ENCODE measurements at places on chromosomes 3 and 15.

DNA sequence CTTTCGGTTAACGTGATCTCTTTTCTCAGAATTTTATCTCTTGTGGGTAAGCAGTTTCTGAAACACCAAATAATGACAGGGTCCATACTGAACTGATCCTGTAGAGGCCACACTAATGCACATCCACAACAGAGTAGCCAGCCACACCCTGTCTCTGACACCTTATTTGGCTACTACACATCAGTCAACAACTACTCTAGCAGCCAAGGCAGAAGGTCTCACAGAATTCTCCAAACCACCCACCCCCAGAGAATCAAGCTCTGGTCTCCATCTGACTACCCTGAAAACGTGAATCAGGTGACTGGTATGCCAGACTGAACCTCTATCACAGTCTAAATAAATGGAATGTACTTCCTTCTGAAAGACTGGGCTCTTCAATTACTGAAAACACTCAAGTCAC is 38.0 kb downstream of the EDC3 start:
- no peak for DNase-seq

DNA sequence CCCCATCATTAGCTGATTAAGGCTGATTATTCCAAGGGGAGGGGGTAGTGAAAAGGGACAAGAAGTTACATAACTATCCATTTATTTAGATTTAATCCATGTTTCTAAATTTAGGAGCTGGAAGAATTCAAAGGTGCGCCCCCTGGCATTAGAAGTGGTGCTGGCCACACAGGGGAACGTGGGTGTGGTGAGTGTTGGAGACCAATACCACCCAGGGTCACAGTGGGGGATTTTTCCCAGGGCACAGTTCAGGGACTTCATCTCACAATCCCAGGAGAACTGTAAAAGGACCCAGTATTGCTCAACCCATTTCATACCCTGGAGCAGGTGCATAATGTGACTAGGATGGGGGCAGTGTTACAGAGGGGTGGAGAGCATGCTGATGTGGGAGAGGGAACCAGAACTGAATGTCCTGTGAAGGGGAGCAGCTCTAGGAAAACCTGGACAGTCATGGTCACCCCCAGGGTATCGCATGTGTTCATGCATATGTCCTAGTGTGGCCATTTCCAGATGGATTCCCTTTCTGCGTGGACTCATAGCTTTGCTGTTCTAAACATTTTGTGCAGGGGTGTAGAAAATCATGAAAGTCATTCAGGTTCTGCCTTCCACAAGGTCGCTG is 110.3 kb downstream of the LSM3 start:
- DNase-seq = no peak

- DNase-seq = no peak
Measured at GRCh38 chr3:116445311-116445841, at the start of gene LSAMP. TSS of gene LSAMP (minus strand) at chr3:116445487.

DNA sequence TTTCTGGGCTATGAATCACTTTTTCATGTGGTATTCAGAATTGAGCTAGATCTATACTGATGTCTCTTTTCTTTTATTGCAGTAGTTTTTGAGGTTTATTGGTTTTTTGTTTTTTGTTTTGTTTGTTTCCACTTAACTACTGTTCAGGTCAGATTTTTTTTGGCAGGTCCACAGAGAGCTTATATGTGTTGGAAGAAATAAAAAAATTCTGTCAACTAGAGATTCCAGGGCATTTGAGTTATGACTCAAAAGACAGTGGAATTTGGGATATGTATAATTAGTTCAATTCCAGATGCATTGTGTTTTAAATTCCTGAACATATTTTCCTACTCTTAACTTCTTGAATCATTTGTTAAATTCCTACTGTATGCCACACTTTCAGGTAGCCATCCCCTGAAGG is 727.2 kb downstream of the SI start:
- DNase-seq = no peak

- DNase-seq = no peak
Measured at GRCh38 chr3:190591080-190591479, 77.2 kb downstream of the IL1RAP start.

DNA sequence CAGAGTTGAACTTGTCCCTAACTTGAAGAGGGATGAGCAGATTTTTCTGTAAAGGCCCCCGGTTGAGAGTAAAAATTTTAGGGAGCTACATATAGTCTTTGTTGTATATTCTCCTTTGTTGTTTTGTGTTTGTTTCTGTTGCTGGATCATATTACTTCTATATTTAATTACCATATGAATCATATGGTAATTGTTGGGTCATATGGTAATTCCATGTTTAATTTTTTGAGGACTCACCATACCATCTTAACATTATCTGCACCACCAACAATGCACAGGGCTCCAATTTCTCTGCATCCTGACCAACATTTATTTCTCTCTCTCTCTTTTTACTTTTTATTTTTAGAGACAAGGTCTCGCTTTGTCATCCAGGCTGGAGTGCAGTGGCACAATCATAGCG is 7.4 kb upstream of the ZFYVE19 start:
- no peak for DNase-seq

- DNase-seq = no peak
Measured at GRCh38 chr3:121855555-121855954, 20.5 kb downstream of the EAF2 start.

GRCh38 chr3:178392511-178392926 is 143.7 kb upstream of the KCNMB2 start:
- DNase-seq = no peak

GRCh38 chr3:26623419-26624208 is 1.0 kb downstream of the LRRC3B start:
- no peak for DNase-seq

- DNase-seq = no peak
Measured at GRCh38 chr15:101275018-101275417, 2.3 kb downstream of the SELENOS start.

GRCh38 chr15:41487381-41487780 is 6.3 kb upstream of the ITPKA start:
- no peak for DNase-seq

- peak; percentile 4 for DNase-seq
Measured at GRCh38 chr3:44198284-44199269, 43.1 kb upstream of the TOPAZ1 start.

DNA sequence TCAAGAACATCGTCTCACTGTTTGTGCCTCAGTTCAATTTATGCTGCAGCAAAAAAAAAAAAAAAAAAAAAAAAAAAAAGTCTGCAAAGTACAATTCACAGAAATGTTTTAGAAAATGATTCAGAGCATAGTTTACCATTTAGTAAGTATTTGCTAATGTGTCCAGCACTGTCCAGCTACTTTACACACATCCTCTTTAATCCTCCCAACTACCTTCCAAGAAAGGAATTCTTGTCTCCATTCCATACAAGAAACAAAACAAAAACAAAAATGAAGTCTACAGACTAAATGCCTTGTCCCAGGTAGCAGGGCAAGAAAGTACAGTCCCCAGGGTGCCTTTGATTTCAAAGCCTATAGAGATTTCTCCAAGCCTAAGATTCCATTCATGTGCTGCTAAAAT is 38.9 kb upstream of the SNTN start:
- no peak for DNase-seq

- DNase-seq = no peak
Measured at GRCh38 chr3:143885780-143886427, 37.6 kb upstream of the SLC9A9 start.

DNA sequence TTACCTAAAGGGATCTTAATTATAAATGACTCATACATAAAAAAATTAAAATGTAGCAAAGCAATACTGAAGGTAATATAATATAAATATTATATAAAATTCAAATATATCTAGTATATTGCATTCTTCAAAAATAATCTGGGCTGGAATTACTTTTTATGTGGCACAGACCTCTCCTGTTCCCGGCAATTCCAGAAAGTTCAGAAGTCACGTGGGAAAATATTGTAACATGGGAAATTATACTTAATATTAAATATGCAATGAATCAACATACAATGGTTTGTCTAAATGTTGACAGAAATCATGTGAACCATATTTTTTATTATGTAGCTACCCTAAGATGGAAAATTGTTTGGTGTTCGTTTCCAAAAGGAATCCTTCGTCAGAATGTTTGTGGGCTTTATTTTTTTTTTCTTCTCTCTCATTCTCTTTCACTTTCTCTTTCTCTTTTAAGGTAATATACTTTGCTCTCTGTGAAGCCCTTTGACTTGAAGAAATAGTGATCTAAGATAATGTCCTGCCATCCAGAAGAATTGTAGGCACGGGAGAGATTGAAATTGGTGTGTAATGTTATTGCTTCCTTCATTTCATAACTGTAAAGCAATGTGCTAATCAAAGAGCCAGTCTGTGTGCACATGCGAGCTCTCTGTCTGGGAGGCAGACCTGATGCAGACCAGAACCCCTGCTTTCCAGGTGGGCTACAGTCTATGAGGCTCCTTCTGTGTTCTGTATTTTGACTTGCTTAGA is 559.4 kb downstream of the NR2F2 start:
- no peak for DNase-seq

DNA sequence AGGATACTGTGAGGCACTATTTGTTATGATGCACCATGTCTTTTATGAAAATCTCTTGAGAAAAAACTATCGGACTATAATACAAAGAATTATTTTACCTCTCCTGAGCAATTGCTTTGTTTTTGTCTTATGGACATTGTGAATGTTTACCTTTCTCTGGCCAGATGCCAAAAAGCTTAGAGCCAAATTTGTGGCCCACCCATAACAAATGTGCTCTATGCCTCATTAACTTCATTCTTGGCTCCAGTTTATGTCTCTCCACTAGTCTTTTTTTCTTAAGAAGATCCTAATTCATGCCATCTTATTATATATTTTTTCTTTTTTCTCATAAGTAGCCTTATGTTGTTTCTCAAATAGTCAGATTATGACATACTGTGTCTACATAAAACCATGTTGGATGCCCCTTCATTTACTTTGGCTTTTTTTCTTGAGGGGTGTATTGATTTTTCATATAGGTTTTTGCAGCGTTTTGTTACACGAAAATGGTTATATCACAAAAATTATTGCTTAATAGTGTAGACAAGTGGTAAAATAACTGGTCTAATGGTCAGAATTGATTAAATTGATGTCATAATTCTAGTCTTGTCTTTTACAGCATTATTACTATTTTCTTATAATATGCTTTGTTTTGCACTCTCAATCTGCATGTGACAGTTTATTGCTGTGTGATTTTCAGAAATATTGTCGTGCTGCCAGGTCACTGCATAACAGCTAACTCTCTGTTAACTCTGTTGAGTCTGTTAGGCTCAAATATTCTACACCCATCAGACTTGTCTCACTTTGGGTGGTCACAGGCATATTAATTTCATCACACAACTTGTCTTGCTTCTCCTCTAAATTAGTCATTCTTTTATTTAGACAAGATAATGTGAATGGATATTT is 18.2 kb downstream of the SENP8 start:
- no peak for DNase-seq

GRCh38 chr3:135781026-135781815 is 184.3 kb upstream of the PPP2R3A start:
- no peak for DNase-seq

DNA sequence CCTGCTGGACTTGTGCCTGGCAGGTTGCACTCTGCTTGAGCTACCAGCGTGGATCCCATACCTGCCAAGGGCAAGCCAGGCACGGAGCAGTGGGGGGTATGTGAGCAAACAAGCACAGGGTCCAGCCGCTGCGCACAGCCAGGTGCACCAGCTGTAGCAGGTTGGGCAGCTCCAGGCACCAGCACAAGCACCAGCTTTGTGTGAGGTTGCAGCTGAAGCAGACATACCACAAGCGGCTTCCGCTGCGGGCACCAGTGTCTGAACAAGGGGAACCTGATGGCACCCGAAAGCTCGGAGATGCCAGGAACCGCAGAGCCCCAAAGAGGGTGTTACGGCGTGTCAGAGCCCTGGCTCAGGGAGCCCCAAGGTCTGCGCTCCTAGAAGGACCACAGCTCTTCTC is 472.7 kb upstream of the ARL6 start:
- no peak for DNase-seq

- DNase-seq = no peak
Measured at GRCh38 chr15:83356501-83357399, 72.3 kb upstream of the BNC1 start.

GRCh38 chr3:127092776-127093175 is 100.2 kb upstream of the PRR23E start:
- DNase-seq = no peak

DNA sequence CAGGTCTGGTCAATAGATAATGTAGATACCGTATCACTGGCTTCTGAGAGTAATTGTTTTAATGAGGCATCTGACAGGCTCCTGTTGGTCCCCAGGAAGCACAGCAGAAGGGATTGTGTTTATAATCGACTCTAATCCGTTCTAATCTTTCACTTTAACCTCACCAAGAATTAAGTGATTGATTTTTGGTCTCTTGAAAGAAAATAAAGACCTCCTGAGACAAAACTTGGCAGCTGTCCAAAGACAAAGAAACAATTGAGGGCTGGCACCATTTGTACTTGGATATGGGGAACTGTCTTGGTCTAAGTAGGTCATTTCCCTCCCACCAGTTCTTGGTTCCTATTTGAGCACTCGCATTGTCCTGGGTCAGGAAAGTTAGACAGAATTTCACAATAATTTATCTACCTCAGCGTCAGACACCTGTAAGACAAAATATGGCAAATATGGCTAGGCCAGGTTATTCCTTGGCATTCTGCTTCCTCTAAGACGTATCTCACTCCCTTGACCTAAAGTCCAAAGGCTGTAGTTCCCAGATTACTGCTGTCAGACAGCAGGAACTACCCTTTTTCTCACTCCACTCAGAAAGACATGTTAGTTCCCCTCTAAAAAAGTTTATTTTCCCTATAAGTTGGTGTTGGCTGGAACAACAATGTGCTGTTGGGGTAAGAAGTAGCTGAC is 22.7 kb upstream of the CD96 start:
- DNase-seq = no peak

DNA sequence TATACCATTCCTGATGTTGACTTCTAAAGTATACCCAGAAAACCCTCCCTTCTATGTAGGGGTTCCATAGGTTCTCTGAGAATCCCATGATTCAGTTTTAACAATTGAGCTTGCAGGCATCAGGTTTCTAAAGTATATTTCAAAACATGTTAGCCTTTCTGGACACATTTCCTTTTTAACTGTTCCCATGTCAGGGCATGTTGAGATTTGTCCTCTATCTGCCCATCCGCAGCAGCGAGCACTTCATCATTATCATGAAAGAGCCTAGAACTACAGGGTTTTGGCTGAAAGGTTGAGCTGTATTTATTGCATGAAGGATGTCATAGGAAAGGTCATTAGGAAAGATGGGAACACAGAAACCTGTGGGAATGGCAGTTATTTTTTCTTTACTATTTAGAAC is 201.1 kb upstream of the BHLHE40 start:
- no peak for DNase-seq

GRCh38 chr3:106913966-106914365 is 463.3 kb upstream of the CCDC54 start:
- DNase-seq = no peak

- DNase-seq = no peak
Measured at GRCh38 chr3:141949972-141950371, 73.5 kb downstream of the ATP1B3 start.

Measured in CMK (cell line).